ENCODE measurements at places on chromosomes 5 and 9.

- peak; percentile 27 for DNase-seq
These were observed 22.3 kb downstream of the KLF9 start for GRCh38 chr9:70392189-70392588.

DNA sequence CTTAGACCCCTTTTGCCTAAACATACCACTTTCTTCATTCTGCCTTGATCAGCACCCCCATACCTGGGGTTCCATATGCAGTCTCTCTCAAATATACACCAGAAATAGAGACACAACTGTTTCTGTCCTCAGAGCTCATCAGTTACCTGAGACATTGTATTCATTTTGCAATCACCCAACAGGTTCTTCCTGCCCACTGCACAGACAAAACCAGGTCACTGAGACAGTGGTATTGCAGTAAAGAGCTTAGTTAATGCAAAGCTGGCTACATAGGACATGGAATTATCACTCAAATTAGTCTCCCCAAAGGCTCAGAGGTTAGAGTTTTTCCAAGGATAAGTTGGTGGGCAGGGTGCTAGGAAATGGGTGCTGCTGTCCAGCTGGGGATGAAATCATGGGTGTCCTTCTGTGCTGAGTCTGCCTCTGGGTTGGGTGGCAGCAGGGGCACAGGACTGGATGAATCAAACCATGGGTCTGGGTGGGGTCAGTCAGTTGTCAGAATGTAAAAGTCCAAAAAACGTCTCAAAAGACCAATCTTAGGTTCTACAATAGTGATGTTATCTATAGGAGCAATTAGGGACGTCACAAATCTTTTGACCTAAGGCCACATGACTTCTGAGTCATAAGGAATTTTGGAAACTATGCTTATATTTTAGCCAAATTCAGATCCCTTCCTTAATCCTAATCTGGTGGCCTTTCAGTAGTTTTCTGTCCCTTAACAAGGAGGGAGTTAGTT lies 41.0 kb downstream of the KCNV2 start:
- no peak for DNase-seq

GRCh38 chr5:118952992-118953651 lies 35.2 kb downstream of the DTWD2 start:
- DNase-seq = no peak

DNA sequence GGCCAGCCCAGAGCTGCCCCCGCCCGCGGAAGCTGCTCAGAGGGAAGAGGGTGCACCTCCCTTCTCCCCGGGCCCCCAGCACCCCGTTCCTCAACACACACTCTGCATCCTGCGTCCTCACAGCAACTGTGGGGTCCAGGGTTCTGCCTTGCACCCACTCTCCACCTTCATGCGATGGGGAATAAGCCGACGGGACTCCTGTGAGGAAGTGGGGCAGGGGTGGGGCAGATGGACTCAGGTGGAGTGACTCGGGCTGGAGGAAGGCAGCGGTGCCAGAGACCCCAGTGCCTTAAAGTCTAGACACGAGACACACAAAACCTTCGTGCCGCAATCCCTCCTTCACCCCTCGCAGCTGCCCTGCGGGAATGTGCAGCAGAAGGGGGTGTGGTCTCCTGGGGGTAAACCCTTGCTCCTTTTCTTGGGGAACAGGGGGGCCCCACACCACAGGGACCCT lies 8.6 kb downstream of the BRD3 start:
- no peak for DNase-seq

DNA sequence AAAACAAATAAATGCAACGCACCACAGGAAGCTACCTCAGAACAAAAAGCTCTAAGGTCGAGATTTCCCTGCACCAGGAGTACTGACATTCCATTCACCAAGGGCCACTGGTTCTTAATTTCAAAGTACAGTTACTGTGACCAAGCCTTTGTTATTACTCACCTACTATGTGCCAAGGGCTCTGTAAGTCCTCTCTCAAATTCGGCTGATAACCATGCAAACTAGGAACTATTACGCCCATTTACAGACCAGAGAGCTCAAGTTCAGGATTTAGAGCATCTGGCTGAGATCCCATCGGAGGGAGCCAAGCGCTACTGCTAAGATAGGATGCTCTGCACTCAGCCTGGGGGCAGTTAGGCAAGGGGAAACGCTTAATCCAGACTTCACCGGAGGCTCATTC lies 5.6 kb downstream of the MYO10 start:
- no peak for DNase-seq

DNA sequence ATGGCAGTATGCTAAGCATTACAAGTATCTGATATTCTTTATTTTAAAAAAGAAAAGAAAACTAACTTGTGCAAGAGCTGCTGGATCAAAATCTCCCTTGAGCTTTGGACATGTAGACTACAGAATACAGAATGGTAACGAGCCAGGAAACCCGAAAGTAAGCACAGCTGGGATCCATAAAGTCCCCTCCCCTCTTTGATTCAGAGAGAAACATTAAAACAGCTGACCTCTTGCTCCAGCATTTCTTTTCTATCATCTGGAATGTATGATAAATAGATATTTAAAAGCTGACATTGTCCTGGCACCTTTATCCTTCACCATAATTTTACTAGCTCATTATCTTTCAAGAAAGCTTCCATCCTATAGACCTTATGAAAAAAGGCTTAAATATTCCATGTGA lies 28.2 kb upstream of the LPAR1 start:
- no peak for DNase-seq

DNA sequence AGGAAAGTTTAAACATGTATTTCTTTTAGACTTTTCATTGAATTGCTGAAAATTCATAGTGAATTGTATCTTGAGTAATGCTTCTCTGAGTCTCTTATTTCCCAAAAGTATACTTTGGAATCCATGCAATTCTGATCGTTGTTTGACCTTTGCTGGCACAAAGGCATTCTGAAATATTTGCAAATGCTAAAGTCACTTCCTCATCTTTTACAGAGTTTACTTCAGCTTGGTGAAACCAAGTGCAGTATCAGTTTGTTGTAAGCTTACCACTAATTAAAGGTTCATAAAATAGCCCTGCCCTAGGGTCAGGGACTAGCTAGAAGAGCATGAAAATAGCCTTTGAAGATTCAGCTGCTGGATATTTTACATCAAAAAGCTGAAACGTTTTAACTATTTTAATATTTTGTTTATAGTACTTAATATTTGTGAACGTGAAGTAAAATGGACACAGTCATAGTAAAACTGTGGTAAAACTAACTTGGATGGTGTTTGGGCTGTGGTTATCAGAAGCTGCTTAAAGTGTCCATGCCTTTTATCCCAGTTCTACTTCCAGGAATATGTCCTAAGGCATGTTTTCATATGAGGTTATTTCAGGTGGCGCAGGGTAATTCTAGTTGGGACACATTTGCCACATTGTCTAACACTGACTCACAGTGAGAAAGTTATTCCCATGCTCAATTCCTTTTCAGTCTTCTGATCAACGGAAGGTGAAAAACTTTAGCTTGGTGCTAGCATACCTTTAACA lies 45.3 kb downstream of the SLC22A5 start:
- peak; percentile 88 for DNase-seq

GRCh38 chr5:96142786-96143434 lies 181.3 kb upstream of the ELL2 start:
- DNase-seq = peak; percentile 14

DNA sequence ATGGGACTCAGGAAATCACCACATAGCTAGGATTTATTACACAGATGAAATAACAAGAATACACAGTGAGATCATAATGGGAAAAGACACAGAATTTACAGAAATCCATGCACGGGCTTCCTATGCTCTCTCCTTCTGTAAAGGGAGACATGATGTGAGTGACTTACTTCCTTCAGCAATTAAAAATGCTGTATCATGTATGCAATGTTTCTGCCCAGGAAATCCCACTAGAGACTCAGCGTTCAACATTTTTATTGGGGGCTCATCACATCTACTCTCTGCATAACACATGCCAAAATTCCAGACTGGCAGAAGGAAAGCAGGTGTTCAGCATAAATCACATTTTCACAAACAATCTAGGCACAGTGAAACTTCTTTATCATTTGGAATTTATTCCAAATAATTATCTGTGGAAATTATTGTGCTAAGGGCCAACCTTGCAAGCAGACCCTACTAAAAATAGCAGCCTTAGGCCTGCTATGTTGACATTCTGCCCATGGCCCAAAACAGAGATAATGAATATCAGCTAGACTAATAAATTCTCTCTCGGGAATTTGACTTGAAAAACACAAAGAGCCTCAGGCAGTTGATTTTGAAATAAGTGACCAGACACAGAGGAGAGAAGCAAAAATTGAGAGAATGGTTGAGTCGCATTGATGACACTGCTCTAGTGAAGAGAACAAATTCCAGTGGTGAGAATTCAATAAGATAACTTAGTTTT lies 31.4 kb upstream of the SELENOP start:
- no peak for DNase-seq

- no peak for DNase-seq
These were observed 224.6 kb upstream of the ARRDC3 start for GRCh38 chr5:91607675-91608074.

- no peak for DNase-seq
These were observed 390.1 kb downstream of the CCDC171 start for GRCh38 chr9:15942831-15943424.

DNA sequence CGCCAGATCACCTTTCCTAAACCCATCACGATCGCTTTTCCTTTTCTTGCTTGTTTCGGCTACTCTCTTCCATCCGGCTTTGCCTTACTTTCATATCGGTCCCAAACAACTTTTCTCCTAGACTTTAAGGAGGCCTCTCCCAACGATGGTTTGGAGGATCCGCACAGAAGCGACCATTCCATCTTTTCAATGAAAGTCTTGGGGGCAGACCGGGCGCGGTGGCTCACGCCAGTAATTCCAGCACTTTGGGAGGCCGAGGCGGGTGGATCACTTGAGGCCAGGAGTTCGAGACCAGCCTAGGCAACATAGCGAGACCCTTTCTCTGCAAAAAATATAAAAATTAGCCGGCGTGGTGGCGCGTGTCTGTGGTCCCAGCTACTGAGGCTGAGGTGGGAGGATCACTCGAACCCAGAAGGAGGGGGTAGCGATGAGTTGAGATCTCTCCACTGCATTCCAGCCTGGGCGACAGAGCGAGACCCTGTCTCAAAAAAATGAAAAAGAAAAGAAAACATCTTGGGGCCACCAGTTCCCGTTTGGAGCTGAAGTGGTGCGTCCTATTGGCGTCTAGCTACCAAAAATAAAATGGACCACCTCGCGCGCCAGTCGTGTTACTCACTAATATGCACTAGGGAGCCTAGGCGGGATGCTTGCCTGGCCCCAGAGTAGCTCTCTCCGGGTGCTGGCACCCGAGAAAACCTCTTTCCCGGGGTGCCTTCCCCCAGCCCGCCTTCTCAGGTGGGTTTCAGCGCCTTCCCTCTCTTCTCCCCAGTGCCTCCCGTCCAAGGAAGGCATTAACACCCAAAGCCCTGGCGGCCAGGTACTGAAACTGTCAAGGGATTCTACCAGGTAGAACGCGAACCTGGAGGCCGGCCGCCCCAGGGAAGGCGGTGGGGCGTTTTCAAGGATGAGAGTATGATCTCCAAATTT lies 800 bp upstream of the AP3B1 start:
- peak; percentile 68 for DNase-seq

- DNase-seq = no peak
These were observed 665 bp downstream of the ASS1 start for GRCh38 chr9:130445268-130445983.

GRCh38 chr9:70634696-70635095 lies 220.2 kb upstream of the KLF9 start:
- no peak for DNase-seq

DNA sequence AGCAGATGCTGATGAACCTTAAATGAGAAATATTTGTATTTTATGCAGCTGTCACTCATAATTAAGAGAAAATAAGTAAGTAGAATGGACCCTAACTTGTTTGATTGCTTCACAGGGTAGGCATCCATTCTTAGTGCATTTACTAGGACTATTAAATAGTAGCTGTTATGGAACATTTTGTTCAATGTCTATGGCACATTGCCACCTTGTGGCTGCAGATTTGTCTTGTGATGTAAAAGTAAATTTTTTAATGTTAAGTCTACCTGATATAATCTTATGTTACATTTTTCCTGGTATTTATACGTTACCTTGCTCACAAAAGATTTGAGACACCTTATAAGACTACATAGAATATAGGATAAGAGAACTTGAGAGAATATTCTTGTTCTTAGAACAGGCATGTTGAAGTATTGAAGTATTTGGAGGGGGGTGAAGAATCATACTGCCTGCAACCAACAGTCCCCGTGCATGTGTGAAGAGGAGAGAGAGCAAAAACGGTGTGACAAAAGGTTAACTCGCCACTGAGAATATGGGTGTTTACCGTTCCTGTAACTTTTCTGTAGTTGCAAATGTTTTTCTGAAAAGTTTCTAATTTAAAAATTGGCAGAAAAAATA lies 161.1 kb downstream of the MAST4 start:
- DNase-seq = peak; percentile 62

DNA sequence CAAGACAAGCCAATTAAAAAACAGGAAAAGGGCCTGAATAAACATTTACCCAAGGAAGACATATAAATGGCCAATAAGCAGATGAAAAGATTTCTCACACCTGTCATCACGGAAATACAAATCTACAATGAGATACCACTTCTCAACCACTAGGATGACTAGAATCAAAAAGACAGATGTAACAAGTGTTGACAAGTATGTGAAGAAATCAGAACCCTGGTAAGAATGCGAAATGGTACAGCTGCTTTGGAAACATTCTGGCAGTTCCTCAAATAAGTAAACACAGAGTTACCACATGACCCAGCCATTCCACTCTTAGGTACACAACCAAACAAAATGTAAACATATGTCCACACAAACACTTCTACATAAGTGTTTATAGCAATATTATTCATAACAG lies 32.5 kb downstream of the LEAP2 start:
- peak; percentile 35 for DNase-seq

DNA sequence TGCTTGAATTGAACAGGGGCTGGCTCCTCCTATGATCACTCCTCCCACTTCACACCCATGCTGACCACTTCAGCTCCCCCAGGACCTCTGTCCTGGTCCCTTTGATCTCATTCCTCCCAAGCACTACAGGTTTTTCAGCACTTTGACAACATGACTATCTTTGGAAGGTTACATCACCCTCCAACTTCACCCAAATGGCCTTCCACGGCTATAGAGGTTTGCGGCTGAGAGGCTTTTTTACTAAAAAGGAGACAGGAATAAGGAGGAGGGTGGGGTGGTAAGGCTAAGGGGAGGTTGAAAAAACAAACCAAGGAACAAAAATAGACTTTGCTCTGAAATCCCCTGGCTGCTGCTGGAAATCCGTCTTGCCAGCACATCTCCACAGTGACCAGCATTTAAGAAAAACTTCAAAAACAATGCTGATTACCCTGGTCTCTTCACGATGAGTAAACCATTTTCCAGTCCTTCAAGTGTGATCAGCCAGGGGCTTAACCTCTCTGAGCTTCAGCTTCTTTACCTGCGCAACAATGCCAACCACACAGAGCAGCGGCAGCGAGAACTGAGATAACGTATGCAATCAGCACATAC lies 102.7 kb downstream of the DPYSL3 start:
- DNase-seq = no peak

- DNase-seq = no peak
These were observed 91.4 kb downstream of the JAKMIP2 start for GRCh38 chr5:147691130-147691529.

GRCh38 chr5:8807636-8808035 lies 738.2 kb downstream of the SEMA5A start:
- DNase-seq = no peak

Data from HT-29 (cell line).